ENCODE measurements at places on chromosomes 16 and 17.
A peak's percentile ranks its signal among the peaks of the same experiment; 100 is the strongest.

DNA sequence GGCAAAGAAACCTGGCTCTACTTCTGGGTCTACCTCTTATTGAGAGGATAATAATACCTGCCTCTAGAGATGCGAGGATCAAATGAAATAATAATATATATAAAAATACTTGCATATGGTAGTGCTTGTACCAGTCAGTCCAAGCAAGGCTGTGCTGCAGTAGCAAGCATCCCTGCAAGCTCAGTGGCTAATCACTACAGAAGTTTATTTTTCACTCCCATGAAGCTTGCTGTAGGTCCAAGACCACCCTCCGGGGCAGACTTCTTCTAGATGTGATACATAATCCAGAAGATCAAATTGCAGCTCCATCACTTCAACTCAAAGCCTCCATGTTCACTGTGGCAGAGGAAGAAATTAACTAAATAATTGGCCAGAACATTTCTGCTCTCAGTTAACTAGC, 48.9 kb upstream of the NKD1 start:
- no peak for DNase-seq

DNA sequence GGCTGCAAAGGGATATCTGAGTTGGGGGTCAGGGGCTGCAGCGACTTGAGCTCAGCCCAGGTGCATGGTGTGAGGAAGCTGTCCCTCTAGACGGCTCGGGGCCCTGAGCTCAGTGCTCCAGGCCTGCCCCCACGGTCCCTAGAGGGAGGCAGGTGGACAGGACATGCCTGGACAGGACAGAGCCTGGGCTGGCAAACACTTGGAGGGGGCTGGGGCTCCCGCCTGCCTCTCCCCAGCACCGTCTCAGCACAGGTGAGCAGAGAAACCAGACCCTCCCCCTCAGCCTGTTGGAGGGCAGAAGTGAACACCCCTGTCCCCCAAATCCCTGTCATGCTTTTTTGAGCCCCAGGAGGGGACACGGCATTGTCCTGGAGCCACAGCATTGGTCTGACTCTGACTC, 11.4 kb upstream of the SLC38A10 start:
- DNase-seq: no peak

GRCh38 chr16:50671644-50672260, 9.4 kb downstream of the SNX20 start:
- DNase-seq: no peak

GRCh38 chr16:86298758-86299134, 211.6 kb upstream of the FOXF1 start:
- DNase-seq: no peak

DNA sequence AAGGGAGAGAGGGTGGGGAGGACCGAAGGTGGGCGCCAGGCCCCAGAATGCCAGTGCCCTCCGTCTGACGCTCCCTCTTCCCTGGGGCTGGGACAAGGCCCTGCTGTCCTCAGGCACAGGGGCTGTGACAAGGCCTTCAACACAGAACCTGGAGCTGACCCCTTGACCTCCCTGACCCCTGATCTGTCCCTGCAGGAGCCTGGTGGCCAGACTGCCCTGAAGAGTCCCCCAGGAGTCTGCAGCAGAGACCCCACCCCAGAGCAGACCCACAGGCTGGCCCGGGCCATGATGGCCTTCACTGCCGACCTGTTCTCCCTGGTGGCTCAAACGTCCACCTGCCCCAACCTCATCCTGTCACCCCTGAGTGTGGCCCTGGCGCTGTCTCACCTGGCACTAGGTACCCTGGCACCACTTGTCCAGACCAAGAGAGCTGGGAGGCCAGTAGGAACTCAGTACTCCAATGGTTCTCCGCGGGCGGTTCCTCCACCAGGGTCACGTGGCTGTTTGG, 2.9 kb downstream of the SERPINF2 start:
- no peak for DNase-seq

GRCh38 chr16:67893743-67894399, 817 bp downstream of the PSKH1 start:
- no peak for DNase-seq

DNA sequence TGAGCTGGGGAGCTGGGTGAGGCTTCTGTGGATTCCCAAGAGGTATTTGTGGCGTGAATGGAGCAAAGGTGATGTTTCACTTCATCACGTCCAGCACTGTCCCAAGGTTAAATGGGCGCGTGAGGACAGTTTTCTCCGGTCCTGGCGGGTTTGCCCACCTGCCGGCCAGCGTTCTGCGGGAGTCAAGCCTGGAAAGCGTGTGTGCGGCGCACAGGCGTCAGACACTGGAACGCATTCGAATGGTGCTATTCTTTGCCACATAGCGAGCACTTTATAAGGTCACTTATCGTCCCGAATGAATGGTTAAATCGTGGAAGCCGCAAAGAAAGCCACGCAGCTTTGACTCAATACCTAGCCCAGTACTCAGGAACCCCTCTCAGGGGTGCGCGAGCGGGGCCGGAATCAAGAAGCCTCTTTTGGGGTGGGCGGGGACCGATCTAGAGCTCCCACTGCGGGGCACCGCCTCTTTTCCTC, 446 bp upstream of the PSMD11 start:
- DNase-seq: no peak

DNA sequence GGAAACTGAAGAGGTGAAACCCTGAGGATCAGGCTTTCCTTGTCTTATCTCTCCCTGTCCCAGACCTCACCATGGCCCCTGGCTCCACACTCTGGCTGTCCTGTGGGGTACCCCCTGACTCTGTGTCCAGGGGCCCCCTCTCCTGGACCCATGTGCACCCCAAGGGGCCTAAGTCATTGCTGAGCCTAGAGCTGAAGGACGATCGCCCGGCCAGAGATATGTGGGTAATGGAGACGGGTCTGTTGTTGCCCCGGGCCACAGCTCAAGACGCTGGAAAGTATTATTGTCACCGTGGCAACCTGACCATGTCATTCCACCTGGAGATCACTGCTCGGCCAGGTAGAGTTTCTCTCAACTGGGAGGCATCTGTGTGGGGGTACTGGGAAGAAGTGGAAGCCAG, 1.4 kb downstream of the CD19 start:
- no peak for DNase-seq

GRCh38 chr16:63067141-63067540, 1030.9 kb upstream of the CDH8 start:
- no peak for DNase-seq

GRCh38 chr17:39240631-39241030, 14.9 kb upstream of the STAC2 start:
- no peak for DNase-seq

DNA sequence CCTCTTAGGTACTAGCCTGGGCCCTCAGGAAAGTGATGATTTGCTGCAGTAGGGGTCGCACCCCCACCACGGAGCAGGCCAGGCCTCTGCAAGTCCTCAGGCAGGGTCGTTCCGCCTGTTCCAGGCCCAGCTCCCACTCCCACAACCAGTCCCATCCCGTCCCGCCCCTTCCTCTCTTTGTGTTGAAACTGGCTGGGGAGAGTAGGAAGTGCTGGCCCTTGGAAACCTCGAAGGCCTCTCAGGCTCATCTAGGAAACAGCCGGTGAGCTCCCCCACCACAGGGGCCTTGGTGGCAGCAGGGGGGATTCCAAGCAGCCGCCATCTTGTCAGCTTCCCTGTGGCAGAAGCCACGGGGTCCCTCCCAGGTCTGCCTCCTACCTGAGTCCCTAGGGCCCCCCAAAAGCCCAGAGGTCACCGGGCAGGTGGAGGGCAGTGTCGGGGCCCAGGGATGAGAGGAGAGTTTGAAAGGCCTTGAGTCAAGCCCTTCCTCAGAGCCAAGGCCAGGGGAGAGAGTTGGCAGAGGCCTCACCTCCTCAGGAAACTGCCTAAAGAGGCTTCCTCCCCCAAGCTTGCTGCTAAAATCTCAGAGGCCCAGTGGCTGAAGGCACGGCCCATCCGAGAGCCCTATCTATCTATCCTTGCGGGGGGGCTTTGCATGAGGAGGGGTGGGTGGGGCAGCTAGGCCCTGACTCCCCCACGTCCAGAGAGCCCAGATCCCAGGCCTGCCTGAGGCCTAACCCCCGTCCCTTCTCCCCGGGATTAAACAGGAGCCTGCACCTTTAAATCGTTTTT, 22.2 kb downstream of the MMP15 start:
- no peak for DNase-seq

DNA sequence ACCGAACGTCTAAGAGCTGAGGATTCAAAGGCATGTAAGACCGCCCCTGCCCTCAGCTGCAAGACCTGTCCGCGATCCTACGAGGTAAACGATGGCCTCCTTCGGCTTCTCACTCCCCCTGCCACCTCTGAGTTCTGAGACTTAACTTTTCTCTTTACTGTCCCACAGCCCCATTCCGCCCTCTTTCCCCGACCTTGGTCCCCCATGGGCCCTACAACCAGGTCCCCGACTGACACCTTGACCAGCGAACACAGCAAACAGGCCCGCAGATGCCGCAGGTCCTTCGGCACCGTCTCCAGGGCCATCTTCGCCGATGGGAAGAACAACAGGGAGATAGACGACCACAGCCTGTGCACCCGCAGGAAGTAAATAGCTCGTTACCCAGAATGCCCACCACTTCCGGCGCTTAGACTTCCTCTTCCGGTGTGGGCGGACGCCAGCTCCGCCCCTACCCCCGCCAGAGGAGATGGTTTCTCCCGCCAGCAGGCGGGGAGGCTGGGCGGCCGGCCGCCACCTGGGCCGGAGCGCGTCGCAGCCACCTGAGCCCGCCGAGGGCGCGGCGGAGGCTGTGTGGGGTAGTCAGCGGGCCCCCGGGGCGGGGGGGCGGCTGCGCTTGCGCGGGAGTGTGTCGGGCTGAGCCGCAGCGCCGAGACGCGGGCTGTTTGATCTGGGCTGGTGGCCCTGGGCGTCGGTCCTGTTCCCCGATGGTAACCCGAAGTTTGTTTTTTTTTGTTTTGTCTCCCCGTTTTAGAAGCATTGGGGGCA, at the start of gene SUPT4H1:
TSS of gene SUPT4H1 (minus strand) at position 371 of the 765 bp plus-strand sequence. CDS start at position 305, 66 bp downstream.
- DNase-seq: peak; percentile 89

- no peak for DNase-seq
Measured at GRCh38 chr17:14346801-14347200, 45.9 kb downstream of the HS3ST3B1 start.

GRCh38 chr16:15491411-15491810, 57.0 kb downstream of the BMERB1 start:
- DNase-seq: no peak

- no peak for DNase-seq
Measured at GRCh38 chr17:19482576-19482975, 51.1 kb upstream of the SLC47A1 start.

DNA sequence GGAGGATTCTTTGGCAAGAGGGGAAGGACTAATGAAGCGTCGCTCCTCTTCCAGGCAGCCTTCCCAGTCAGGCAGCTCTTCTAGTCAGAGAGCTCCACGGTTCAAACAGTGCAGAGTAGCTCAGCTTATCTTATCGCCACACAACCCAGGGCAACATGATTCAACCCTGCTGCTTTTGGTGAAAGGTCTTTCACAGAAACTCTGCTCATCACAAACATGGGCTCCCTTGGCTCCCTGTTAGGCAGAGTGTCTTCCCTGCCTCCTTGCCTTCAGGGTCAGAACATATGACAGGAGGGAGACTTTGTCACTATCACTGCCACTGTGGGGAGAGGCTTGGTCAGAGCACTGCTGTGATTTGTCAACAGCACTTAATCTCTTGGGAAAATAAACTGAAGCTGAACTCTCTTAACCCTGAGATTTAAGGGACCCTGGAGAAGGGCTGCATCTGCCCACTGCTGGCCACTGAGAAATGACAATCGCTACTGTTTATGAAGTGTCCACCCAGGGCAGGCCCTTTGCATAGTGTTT, 6.9 kb upstream of the SLC13A2 start:
- no peak for DNase-seq

- DNase-seq: no peak
Measured at GRCh38 chr16:27531826-27532800, 17.6 kb downstream of the GTF3C1 start.

DNA sequence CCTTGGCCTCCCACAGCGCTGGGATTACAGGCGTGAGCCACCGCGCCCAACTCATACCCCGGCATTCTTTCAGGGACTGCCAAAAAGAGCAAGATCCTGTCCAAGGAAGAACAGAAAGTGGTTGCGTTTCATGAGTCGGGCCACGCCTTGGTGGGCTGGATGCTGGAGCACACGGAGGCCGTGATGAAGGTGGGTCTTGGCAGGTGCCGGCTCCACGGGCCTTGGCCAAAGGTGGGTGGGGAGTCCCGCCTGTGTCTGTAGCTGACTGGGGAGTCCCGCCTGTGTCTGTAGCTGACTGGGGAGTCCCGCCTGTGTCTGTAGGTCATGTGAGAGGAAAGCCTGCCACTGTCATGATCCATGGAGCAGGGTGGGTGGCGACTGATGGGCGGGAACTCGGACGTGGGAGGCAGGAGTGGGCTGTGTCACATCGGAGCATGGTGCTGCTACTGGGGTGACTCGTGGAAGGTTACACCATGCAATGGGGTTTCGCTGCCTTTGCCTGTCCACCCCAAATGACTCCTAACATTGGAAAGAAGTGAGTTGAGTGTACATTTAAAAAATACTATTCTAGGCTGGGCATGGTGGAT, 10.0 kb upstream of the RPL13 start:
- DNase-seq: no peak

DNA sequence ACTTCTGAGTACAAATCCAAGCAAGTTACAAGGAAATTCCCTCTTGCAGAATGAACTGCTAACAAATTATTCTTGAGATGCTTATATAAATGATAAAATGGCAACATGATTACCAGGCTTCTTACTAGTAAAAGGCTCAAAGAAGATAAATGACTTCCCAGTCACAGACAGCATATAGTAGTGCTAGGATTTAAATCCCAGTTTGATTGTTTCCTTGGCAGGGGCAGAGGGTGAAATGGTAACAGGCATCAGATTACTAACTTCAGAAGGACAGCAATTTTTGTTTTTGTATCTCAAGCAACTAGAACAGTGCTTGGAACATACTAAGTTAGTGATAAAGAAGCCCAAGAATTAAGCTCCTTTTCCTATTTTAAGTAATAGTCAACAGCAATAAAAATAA, 102.8 kb downstream of the SSH2 start:
- no peak for DNase-seq

GRCh38 chr16:69105501-69106361, at the start of gene HAS3:
HAS3 (plus strand) TSS chr16:69105653; CDS start chr16:69109396, 3,743 bp downstream.
- DNase-seq: no peak

DNA sequence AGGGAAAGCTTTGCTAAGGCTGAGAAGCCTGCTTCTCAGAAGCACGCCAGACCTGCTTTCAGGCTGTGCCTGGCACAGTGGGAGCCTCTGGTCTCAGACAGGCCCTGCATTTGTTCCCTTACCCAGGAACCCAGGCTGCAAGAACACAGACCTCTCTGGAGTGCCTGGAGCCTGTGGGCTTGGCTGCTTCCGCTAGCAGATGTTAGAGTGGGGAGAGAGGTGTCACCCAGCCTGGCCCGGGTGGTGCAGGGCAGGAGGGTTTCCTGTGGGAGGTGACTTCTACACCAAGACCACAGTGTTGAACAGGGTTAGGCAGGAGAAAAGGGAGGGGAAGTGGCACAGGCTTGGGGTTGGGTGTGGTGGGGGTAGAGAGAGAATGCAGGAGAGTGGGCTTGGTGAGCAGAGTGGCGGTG, 35.8 kb upstream of the ADGRG1 start:
- peak; percentile 91 for DNase-seq

DNA sequence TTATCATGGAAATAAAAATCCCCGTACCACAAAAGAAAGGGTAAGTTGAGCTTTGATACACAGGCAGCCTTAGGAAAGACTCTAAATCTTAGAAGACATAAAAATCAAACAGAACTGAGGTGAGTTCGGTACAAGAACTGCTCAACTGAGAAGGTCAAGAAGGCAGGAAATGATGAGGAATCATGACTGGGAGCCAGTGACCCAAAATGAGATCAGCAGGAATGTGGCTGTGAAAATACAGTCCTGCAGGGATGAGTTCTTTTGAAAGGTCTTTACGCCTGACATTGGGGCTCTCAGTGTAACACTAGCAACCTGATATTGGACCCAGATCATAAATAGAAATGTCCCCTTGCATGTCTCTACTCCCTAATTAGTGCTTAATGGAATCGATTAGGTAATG, 56.3 kb upstream of the CDH11 start:
- DNase-seq: no peak

All from GDM1 (cell line).